ENCODE measurements at places on chromosomes 3 and 15. TPM values are rescaled to one million over a fixed set of nuclear protein-coding genes. Genes with fewer than 3 reads are reported as not detected.

The CCR8 gene
- total RNA-seq: not detected

The CFAP44 gene
- total RNA-seq: 3.3 TPM

The P4HTM gene
- total RNA-seq: 26.9 TPM

The COMMD2 gene
- 51.0 TPM for total RNA-seq

The VILL gene
- 6.9 TPM for total RNA-seq

The ITIH1 gene
- total RNA-seq: not detected

The KIF7 gene
- 11.3 TPM for total RNA-seq

The SPTBN5 gene
- 19.0 TPM for total RNA-seq

The PRSS50 gene
- not detected for total RNA-seq

The SPSB4 gene
- 0.22 TPM for total RNA-seq

The PPARG gene
- 1.5 TPM for total RNA-seq

The CHST14 gene
- 49.2 TPM for total RNA-seq

The RPUSD3 gene
- total RNA-seq: 34.8 TPM

The GPR149 gene
- total RNA-seq: not detected

The SEMA3G gene
- total RNA-seq: 22.6 TPM

The IGSF11 gene
- total RNA-seq: not detected

The KBTBD13 gene
- not detected for total RNA-seq

The TRMT10C gene
- total RNA-seq: 29.6 TPM

The WNT5A gene
- total RNA-seq: 0.25 TPM

The SIDT1 gene
- total RNA-seq: not detected

The XCR1 gene
- not detected for total RNA-seq

The HTR3E gene
- total RNA-seq: not detected

The SENP8 gene
- total RNA-seq: 1.4 TPM

The HRG gene
- total RNA-seq: not detected

The SLC38A3 gene
- 0.65 TPM for total RNA-seq

The HHLA2 gene
- total RNA-seq: not detected

The SLC51B gene
- not detected for total RNA-seq

The ATP13A4 gene
- not detected for total RNA-seq

The HHATL gene
- not detected for total RNA-seq

The EPHA3 gene
- total RNA-seq: not detected

The THRB gene
- 0.18 TPM for total RNA-seq

The PRTG gene
- 12.4 TPM for total RNA-seq

The AMIGO3 gene
- not detected for total RNA-seq

The LRRN1 gene
- total RNA-seq: not detected
